ENCODE measurements at places on chromosomes 4 and X.
A peak's percentile ranks its signal among the peaks of the same experiment; 100 is the strongest.

GRCh38 chr4:78720204-78720603 lies 55.9 kb upstream of the BMP2K start:
- DNase-seq = no peak

DNA sequence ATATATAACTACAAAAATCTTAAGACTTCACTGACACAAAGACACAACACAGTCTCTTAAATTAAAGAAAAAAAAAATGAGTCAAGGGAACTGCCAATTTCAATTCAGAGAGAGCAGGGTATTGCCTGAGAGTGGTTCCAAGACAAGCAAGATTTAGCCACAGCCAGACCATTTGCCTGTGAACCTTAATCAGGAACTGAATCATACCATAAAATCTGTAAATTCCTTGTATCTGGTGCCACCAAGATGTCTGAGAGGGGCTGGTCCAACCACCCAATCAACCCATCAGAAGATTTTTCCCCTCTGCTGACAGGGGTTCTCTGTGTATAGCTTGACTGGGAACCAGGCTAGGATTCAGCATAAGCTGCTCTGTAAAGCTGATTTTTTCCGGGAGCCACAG lies 159.2 kb downstream of the CPEB2 start:
- DNase-seq = no peak

DNA sequence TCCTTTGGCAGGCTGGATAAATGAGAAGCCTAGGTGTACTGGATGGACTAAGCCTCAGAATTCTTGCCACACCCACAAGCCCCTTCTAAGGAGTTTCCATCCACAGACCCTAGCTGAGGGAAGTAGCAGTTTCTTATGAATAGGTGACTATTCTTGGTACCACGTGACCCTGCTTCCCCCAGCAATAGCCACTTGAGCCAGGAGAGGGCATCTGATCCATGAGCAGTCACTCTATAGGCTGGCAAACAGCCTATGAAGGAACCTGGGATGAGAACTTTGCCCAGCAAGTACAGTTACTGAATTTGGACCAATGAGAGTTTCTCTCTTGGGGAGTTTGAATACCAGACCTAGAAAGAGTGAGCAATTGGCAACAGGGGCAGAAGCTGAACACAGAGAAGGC lies 84.0 kb downstream of the RTL9 start:
- DNase-seq = peak; percentile 18

- no peak for DNase-seq
Observed at GRCh38 chrX:41588271-41588670, 100.5 kb upstream of the GPR34 start.

DNA sequence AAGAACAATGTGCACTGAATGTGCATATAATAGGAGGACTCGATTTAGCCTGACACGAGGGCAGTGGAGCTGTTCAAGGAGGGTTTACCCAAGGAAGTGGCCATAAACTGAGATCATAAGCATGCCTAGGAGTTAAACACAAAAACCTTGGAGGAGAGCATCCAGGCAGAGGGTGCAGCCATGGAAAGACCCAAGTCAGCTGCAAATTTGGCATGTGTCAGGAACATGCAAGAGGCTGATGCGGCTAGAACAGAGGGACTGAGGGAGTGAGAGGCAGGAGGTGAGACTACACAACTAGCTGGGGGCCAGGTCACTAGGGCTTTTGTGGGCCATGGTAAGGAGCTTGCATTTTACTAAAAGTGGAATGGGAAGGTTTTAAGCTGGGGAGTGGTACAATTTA lies 55.6 kb downstream of the PRPS1 start:
- no peak for DNase-seq

DNA sequence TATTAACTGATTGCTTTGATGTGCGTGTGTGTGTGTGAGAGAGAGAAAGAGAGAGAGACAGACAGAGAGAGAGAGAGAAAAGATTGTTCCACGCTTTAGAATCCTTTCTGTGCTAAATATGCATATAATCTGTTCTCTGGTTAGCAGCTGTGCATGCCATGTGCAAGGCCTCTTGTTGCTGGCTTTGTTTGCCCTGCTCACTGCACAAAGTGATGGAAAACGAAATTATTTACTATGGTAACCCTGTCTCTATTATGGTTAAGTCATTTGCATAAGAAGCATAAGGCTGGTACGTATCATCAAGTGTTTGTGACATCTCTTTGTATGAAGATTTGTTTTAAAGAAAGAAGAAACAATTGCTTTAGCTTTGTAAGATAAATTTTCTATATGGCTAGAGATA lies 190.2 kb upstream of the POF1B start:
- no peak for DNase-seq

GRCh38 chr4:89056953-89057398 lies at the start of gene FAM13A:
FAM13A (minus strand) TSS chr4:89057185; CDS start chr4:89056964, 221 bp downstream.
- peak; percentile 69 for DNase-seq

GRCh38 chr4:79078339-79078738 lies 139.1 kb upstream of the PAQR3 start:
- no peak for DNase-seq

- DNase-seq = no peak
Observed at GRCh38 chr4:37978248-37978924, 18.2 kb downstream of the PTTG2 start.

GRCh38 chr4:187283201-187283955 lies 559.7 kb upstream of the FAT1 start:
- no peak for DNase-seq

- DNase-seq = no peak
Observed at GRCh38 chrX:143429131-143429530, 88.1 kb downstream of the SPANXN3 start.

DNA sequence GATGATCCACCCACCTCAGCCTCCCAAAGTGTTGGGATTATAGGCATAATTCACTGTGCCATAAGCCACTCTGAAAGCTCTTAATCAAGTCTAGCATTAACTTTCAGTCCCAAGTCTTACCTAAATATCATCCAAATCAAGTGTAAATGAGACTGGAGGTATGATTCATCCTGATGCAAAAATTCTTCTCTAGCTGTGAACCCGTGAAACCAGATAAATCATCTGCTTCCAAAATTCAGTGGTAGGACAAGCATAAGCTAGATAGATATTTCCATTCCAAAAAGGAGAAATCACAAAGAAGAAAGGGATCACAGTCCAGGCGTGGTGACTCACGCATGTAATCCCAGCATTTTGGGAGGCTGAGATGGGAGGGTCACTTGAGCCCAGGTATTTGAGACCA lies 8.8 kb upstream of the TBC1D25 start:
- DNase-seq = peak; percentile 2

- no peak for DNase-seq
Observed at GRCh38 chr4:164902608-164903007, 25.6 kb downstream of the APELA start.

GRCh38 chr4:123889507-123889906 lies 492.9 kb downstream of the SPRY1 start:
- DNase-seq = no peak

GRCh38 chr4:185127021-185127925 lies 15.8 kb upstream of the SLC25A4 start:
- no peak for DNase-seq

GRCh38 chr4:142353149-142353738 lies 492.9 kb downstream of the INPP4B start:
- DNase-seq = peak; percentile 16

DNA sequence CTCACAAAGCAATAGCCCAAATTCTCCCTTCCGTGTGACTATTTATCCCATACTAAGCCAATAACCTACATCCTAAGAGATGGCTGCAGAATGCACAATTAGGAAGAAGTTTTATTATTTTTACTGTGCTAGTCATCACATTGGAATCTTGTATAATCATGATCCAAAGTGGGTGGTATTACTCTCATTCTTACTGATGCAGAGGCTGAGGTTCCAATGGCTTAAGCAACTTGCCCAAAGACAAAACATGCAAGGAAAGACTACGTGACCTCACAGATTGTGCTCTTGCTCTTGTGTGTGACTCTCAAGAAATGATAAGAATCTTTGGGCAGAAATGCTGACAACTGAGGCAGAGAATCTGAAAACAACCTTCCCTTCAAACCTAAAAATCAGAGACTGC lies 212.2 kb downstream of the LDB2 start:
- DNase-seq = peak; percentile 6

- no peak for DNase-seq
Observed at GRCh38 chr4:78370631-78371372, 180.8 kb upstream of the ANXA3 start.

- DNase-seq = peak; percentile 77
Observed at GRCh38 chr4:164440199-164440598, 313.7 kb upstream of the SMIM31 start.

DNA sequence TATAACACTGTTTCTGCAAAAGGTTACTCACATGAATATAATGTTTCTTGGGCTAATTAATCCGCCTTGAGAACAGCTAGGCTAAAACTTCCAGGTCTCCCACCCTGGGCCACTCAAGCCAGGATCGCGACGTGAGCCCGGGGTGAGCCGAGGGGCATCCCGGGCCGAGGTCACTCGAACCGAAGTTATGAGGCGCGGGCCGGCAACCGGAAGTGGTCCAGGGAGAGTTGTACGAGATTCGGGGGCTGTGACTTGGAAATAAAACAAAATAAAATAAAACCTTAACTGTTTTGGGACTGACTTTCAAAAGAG lies 317 bp downstream of the CMC4 start:
- DNase-seq = no peak

DNA sequence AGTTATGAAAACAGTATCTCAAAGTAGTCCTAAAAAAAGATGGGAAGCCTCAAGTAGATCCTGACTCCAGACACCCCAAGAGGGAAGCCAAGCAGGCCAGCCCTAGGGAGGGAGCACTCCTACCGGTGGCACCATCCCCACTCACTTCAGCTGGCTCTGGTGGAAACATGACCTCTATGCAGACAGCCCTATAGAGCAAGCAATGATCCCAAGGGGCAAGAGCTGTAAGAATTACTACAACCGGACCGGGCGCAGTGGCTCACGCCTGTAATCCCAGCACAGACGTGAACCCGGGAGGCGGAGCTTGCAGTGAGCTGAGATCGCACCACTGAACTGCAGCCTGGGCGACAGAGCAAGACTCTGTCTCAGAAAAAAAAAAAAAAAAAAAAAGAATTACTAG lies 5.7 kb downstream of the LETM1 start:
- DNase-seq = no peak

DNA sequence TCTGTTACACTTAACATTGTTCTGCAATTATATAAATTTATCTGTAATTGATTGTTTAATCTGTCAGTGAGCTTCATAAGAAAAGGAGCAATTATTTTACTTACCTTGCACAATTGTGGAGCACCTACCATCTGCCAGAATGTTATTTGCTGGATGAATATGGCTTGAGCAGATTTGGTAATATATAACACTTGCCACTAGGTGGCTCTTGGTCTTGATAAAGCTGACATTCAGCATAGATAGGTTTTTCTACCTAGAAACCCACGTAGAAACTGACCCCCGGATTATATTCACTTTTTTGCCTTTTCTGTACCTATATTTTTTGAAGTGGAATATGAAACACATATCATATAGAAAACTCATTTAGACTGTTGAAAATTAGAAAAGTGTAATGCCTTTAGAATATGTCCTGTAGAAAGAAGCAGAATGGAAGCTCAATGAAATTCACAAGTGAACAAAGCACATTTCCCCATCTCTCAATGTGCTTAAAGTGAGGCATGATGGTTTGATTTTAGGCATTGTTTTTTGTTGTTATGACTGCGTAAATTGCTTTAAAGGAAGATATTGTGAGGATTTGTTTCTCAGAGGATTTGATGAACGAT lies 9.5 kb downstream of the RBPJ start:
- peak; percentile 12 for DNase-seq

DNA sequence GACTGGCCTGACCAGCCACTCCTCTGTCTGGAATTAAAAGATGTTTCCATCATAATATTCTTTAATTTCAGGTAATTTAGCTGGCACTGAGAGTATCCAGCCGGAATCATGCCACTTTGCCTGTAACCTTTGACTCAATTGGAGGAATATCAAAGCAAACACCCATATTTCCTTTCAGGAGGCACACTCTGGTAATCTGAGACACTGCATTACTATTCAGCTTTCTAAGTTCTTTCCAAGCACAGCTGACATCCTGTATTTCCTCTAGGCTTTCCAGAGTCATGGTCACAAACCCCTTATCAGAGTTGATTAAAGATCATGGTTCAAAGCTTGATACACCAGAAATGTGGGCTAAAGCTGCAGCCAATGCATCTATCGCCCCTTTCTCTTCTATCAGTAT lies 29.3 kb downstream of the INTS12 start:
- DNase-seq = no peak

DNA sequence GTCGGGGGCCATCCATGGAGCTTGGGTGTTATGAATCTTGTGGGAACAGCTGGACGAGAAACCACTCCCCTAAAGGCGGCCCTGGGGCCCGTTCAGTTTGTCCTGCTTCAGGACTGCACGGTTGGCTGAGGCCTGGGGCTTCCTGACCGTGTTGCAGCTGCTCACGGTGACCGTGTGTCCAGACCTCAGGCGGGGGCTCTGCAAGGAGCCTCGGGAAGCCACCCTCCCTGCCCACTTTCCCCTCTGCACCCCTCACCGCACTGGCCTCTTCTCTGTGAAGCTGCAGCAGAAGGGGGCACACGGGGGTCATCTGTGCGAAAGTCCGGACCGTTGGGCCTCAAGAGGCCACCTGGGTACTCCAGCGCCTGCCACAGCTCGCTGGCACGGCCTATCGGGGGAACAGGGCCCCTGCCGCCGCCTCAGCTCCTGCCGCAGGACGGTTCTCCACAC lies 29.4 kb downstream of the UVSSA start:
- DNase-seq = no peak

- no peak for DNase-seq
Observed at GRCh38 chr4:52423967-52424366, 235.1 kb downstream of the USP46 start.

GRCh38 chr4:10384974-10385373 lies 72.3 kb downstream of the ZNF518B start:
- DNase-seq = no peak

DNA sequence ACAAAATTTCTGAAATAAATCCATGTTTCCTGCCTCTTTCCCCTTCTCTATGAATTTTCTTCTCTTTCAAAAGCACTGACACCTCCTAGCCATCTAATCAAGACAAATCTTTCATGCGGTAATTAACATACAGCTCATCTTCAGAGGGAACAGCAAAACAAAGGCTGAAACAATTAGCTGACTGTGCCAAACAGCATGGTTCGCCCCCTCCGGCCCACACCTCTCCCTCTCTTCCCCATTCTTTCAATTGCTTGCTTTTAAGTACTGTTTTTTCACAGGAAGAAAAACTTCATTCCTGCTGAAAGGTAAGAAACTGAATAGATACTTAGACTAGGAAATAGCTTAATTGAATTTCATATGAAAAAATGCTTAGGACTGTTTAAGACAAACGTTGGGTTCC lies 291.1 kb upstream of the NOCT start:
- DNase-seq = no peak

GRCh38 chr4:122776916-122777315 lies 44.4 kb downstream of the BBS12 start:
- DNase-seq = no peak

DNA sequence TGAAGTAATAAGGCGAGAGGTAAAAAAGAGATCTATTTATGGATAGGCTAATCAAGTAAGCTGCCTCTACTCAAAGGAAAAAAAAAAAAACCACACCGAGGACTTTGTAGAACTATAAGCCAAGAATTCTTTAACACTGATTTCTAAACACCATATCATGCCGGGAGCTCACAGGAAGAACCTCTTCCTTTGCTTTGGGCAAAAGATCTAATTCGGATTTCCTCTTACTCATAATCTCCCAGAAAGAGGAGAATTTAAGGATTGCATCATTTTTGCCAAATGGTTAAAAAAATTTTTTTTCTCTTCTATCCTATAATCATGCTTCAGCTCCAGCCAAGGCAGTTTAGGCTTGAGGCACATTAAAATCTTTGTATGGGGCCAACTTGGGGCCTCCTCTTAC lies 95.5 kb downstream of the ZNF827 start:
- peak; percentile 66 for DNase-seq
